ENCODE measurements at places on chromosomes 7 and 10.
A peak's percentile ranks its signal among the peaks of the same experiment; 100 is the strongest.

- no peak for DNase-seq
These were observed 7.0 kb upstream of the EVX1 start for GRCh38 chr7:27235387-27236311.

- DNase-seq = no peak
These were observed 584 bp upstream of the RUNDC3B start for GRCh38 chr7:87627634-87627994.

DNA sequence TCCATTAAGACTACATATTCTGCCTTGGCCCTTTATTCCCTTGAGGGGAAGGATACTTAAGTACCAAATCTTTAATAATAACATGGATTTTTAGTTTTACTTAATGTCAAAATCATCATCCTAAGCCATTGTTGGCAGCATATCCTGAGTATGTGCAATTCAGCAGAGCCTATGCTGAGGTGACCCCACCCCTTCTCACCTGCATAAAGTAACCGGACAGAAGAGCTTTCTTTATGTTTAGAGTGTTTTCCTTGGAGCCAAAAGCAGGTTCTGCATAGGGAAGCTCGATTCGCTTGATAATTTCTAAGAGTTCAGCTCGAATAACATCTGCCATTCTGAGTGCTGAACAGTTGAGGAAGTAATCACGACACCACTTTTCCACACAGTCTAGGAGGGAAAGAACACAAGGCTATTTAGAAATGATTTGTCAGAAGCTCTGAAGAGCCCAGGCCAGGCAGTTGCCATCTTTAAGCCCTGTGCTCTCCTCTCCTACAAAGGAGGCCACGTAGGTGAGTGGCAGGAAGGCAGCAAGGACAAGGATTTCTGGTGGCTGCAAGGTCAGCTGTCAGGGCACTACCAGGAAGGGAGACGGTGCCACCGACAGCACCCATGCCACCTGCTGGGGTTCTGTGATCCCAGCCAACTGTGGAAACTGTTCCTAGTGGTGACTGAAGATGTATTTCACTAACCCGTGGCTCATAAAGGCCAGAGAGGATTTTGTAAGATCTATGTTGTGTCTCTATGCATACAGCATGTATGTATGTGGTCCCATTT is 15.6 kb downstream of the BCCIP start:
- no peak for DNase-seq

DNA sequence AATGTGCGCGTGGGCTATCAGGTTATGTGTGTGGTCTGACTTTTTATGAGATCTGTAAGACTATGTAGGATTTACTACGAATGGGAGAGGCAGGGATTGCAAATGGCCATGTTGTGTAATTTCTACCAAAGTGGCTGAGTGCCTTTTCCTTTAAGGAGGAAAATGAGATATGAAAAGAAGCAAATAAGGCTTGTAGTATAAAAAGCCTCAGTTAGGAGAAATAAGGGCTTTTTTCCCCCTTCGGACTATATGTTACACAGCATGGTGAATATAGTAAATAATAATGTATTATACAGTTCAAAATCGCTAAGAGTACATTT is 447 bp upstream of the GPAM start:
- DNase-seq = peak; percentile 12

DNA sequence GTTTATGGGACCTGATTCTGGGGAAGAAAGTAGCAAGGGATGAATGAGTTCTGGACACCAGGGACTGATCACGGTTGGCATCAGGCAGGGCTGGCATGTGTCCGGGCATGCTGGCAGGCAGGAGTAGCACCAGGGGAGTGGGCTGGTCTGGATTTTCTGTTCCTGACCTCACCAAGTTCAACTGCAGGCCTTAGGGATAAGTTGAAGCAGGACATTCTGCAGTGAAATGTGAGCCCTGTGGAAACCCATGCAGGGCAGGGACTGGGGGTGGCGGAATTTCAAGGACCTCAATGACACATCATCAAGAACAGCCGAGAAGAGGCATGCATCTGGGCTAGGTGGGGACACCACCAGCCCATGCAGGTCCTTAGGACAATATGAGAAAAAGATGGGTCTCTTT is 80.2 kb upstream of the ADAM12 start:
- no peak for DNase-seq

- DNase-seq = no peak
These were observed 68.0 kb downstream of the SLC29A4 start for GRCh38 chr7:5350600-5351385.

GRCh38 chr10:36840788-36841187 is 284.6 kb upstream of the ANKRD30A start:
- no peak for DNase-seq

- DNase-seq = no peak
These were observed 152.1 kb downstream of the OAT start for GRCh38 chr10:124266468-124267230.

DNA sequence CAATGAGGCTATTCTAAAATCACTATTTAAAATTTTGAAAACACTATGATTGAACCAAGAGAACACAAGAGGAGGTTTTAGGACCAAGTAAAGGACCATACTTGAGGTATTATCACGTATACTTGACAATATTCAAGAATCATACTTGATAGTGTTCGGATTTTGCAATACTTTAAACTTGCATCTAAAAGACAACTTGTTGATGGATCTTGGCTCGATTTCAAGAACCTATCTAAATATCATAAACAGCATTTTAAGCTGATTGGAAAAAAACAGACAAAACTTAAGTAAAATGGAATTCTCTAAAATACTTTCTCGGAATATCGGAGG is 1.3 kb downstream of the NAMPT start:
- DNase-seq = no peak

DNA sequence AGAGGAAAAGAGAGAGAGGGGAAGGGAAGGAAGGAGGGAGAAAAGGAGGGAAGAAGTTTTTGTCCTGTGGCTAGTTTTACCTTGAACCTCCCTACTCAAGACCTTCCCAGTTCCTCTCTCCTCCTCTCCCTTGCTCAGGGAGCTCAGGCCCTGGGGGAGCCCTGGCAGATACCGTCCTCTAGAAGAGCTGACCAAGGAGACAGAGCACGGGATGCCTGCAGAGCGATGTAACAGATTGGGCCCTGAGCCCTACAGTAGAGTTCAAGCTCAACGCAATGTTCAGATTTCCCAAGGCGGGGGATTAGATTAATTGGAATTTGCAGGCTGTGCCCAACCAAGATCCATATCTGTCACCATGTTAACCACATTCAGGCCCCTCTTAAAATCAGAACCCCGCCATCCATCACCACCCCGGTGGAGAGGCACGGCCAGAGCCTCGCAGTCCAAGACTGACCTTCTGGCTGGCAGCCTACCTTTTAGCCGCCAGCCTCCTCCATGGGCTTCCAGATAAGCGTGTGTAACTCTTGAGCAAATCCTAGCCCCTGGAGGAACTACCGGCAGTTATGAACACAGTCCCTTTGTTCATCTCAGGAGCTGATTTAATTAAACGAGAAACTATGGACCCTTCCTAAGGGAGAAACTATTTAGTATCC is 70.6 kb downstream of the KCNMA1 start:
- no peak for DNase-seq

DNA sequence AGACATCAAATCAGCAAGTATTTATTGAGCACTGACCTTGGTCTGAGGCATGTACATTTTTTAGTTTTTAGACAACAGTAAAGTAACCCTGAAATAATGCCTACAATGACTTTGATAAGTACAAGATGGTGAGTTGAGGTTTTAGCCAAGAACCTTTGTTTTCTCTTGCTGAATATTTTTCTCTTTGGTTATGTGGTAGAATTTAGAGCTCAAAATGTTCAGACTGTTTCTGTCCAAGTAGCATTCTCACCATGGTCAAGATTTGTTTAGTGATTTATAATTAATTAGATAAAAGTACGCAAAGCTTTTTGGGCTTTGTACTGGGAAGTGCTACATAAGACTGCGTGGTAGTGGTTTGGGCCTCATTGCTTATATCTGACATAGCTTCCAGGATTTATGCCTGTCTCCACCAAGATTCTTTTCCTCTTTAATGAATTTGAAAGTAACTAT is 102.4 kb downstream of the KAT6B start:
- DNase-seq = no peak

GRCh38 chr7:11213266-11213665 is 239.6 kb downstream of the PHF14 start:
- DNase-seq = no peak

DNA sequence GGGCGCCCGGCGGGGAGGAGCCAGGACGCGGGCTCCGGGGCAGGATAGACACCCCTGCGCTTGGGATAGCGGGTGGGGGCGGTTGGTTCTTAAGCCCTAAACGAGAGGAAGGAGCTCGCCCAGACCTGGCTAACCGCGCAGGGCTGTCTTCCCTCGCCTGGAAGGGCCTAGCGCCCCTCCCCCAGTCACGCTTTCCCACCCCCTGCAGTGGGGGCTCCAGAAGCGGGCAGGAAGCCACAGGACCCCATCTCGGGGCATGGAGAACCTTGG is 6.5 kb downstream of the SHH start:
- no peak for DNase-seq

DNA sequence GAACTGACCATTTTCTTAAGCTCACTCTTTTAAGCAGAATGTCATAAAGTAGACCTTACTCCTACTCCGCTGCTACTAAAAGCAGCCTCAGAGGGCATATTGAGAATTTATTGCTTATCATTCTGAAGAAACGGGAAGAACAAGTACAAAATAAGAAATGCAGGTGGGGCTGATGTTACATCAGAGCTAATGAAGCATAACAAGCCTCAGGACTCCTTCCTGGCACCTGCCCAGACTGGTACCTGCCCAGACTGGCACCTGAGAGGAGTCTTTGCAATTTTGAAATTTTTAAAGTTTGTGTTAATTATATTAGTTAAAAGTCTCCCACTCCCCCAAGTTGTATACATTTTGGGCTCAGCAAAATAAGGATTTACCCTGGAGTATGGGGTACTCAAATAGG is 162.4 kb downstream of the SEMA3E start:
- DNase-seq = no peak

- DNase-seq = no peak
These were observed 80.0 kb downstream of the MLLT10 start for GRCh38 chr10:21614000-21614399.

GRCh38 chr7:156655251-156655650 is 14.7 kb downstream of the RNF32 start:
- DNase-seq = no peak

- no peak for DNase-seq
These were observed 37.6 kb downstream of the R3HCC1L start for GRCh38 chr10:98172073-98172472.

DNA sequence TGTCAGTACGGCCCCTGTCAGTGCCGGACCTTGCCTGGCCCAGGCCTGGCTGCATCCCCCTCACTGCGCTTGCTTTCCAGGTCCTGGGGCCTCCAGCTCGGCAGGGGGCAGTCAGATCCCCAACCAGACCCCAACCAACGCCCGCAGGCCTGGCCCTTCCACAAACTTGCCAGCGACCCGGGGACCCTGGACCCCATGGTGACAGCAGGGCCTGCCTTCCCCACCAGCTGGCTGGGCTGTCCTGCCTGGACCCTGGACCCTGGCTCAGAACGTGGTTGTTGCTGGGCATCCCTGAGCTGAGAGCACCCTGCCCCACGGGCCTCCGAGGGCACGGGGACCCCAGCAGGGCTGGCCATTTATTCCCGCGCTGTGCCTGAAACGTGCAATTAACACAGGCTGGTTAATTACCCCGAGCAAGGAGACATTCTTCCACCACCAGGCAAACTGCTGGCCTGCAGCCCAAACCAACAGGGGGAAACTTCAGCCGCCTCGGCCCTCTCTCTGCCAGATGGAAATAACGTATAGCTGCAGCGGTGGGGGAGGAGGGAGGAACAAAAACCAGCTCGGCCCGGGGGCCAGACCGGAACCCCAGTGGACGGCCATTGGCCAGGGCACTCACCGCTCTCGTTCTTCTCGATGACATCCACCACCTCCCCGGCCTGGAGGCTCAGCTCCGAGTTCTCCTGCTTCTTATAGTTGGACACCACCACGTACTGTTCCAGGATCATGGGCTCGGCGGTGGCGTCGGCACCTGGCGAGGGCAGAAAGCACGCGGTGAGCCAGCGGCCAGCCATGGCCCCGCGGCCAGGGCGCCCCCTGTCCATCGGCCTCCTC is 167.1 kb downstream of the NEURL1 start:
- no peak for DNase-seq

GRCh38 chr7:3415861-3416312 is 114.8 kb downstream of the SDK1 start:
- DNase-seq = no peak

DNA sequence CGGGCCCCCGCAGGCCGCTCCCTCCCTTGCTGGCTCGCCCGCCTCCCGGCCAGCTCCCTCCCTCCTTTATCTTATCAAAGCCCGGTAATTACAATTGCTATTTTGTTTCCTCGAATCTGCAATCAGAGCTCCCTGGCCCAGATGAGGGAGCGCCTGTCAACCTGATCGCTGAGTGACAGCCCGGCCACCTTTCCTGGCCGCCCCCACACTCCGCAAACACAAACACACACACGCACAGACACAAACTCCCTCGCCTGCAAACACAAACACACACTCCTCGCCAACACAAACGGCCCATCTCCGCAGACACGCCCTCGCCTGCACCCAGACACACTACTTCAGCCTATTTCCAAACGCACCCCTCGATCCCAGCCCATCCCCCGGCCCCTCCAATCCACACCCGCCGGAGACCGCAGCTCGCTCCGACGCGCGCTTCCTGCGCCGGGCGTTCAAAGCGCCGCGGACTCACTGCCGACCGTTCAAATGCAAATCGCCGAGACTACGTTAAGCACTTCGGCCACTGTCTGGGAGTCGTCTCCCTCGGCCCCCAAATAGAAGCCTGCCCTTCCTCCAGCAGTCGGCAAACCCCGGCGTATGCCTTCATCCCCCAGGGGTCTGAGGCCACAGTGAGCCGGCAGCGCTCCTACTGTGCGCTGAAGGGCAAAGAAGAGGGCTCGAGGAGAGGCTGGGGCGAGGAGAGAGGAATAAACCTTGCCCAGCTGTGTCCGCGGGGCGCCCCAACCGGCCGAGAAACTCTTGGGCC is 3.0 kb upstream of the FGF8 start:
- DNase-seq = no peak

DNA sequence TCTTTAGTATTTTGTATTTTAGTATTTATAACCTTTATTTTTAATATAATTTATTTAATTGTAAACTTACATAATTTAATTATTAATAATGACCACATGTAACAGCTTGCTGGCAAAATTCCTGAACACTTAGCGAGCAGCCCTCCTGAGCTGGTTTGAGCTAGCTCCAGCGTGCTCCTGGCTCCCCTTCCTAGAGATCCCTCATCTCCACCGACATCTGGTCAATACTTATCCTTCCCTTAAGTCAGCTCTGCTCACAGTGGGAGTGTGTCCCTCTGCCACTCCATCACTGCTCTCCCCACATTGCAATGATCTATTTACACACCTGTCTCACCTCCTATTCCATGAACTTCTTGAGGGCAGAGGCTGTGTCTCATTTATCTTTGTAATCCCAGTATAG is 20.6 kb upstream of the TBXAS1 start:
- DNase-seq = no peak

- DNase-seq = peak; percentile 80
These were observed 78.7 kb upstream of the MKLN1 start for GRCh38 chr7:131249003-131249402.

DNA sequence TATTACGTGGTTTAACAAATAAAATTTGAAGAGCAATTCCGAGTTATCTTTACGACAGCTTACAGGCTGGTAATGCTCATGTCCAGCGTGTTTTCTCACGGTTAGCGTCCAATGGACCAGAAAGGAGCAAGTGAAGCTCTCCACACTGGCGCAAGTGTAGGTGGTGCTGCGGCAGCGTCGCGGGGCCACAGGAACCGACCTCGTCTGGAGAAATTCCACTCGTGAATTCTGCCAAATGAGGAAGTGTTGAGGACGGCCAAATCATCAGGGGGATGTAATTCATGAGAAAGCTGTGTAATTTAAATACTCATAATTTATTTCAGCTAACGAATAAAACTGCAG is 350 bp upstream of the ZNF37A start:
- no peak for DNase-seq
